ENCODE measurements at places on chromosomes 7 and 10. TPM values are rescaled to one million over a fixed set of nuclear protein-coding genes. Genes with fewer than 3 reads are reported as not detected.

Gene FMC1
- total RNA-seq: 45.9 TPM

DNA sequence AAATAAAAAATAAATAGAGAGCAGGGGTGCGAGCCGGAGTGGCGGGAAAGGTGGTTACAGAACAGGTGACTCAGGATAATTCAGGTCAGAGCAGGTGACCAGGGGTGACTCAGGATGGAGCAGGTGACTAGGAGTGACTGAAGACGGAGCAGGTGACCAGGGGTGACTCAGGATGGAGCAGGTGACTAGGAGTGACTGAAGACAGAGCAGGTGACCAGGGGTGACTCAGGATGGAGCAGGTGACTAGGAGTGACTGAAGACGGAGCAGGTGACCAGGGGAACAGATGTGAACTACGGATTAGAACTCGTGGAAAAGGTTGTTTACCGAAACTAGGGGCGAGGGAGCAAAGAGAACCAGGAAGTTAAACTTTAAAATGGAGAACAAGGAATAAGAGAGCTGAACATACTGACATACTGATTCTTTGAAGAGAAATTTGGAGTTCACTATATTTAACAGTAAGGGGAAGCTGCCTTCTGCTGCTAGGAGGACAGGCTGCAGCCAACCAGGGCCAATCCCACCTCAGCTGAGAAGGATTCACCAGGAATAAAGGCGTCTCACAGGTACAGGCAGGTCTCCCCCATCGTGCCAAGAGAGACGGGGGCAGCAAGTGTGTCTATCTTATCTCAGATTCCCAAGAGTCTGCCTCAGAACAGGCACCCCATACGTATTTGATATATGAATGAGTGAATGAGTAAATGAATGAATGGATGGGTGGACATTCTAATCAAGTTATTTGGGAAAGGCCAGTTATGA is 101.3 kb downstream of the CPXM2 start:
- no peak for DNase-seq

- DNase-seq: no peak
These were observed 24.9 kb upstream of the WDFY4 start for GRCh38 chr10:48659790-48660189.

GRCh38 chr10:102310361-102311024 is 65.2 kb downstream of the GBF1 start:
- DNase-seq: no peak

DNA sequence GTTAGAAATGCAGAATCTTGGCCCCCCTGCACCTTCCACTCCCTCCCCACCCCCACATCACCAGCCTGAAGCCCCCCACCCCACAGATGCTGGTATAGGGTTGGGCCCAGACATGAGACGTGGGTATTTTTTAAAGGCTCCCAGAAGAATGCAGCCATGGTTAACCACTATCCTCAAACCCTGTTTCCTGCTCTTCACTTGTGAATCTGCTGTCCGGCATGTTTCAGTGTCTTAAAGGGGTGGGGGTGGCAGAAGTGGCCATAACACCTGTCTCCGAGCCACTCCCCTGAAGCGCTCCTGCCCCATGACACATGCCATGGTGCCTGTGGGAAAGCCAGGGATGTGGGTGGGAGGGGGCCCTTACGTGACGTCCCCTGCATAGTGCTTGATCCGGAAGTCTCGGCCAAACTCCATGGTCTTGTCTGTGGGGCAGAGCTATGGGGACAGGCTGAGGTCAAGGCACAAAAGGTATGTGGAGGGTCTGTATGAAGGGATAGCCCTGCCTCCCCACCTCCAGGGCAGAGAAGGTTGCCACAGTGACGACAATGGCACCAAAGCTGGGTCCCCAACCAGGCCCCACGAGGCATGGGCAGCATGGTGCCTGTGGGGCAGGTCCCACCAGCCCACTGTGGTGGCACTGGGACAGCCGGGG is 9.6 kb downstream of the MYO1G start:
- no peak for DNase-seq

- DNase-seq: no peak
These were observed 864 bp downstream of the CDCA7L start for GRCh38 chr7:21944616-21945453.

Gene REEP3
- total RNA-seq: 41.4 TPM

Gene IRF5
- 4.4 TPM for total RNA-seq

GRCh38 chr10:11050301-11051287 is 32.9 kb downstream of the CELF2 start:
- no peak for DNase-seq

GRCh38 chr10:71675295-71675970 is 44.1 kb downstream of the C10orf105 start:
- no peak for DNase-seq

Measured in right atrium auricular region (tissue), 2 donors.